ENCODE measurements at places on chromosomes 5 and 9.
A peak's percentile ranks its signal among the peaks of the same experiment; 100 is the strongest.

DNA sequence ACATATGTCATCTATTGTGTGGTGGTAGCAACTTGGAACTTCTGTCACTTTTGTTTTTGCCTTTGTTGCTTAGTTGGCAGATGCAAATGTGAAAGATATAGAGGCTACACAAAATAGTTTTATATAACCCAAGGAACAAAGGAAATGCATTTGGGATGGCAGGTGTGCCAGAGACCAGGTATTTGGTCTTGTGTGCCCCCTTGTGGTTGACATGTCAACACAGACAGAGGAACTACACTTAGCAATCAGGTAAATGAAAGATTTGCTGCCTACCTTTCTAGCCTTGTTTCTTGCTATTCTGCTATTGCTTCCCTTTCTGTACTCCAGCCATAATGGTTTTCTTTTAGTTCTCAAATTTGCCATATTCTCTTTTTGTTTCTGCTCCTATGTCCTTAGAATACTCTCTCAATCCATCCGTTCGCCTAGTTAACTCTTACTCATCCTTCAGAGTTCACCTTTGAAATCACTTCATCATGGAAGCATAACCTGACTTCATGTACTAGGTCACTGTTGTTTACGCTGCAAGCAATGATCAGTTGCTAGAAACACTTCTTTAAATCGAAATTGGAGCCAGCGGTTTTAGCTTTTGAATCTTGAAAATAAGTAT, 119.5 kb downstream of the TRPM3 start:
- DNase-seq, result no peak

- no peak for DNase-seq
Measured at GRCh38 chr5:111551569-111552275, 39.4 kb upstream of the STARD4 start.

GRCh38 chr5:174799121-174799520, 74.7 kb downstream of the MSX2 start:
- DNase-seq, result no peak

DNA sequence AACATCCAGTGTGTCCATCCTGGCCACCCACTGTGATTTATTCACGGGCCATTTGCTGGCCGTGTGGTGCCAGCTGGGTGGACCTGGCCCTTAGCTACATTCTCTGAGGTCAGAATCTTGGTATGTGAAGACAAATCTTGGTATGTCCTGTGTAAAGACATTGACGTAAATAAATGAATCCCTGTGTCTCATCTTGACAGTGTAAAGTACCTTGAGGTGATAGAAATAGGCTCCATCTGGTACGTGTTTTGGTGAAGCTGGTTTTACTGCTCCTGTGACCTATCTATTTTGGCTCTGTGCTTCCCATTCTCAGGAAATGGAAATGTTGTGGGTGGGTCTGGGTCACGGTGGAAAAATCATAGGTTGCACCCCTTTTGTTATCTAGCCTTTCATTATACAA, 245.4 kb upstream of the ANKH start:
- DNase-seq, result no peak

GRCh38 chr9:125513303-125513667, 193.7 kb downstream of the MAPKAP1 start:
- no peak for DNase-seq

DNA sequence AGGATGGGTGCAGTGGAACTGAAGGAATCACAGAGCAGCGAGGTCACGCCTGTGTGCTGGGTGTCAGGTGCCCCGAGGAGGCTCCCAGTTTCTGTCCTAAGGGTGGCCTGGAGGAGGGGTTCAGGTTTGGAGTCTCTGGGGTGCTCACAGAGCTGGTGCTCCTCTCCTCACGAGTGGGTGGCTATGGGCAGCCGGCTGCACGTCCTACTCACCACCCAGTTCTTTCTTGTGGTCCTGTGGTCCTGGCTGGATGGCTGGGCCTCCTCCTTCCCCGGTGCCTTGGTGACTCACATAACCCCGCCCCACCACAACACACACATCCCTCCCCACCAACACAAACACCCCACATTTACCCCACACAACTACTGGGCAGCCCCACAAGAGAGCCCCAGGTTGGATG, 9.9 kb upstream of the PTGS1 start:
- DNase-seq, result no peak

DNA sequence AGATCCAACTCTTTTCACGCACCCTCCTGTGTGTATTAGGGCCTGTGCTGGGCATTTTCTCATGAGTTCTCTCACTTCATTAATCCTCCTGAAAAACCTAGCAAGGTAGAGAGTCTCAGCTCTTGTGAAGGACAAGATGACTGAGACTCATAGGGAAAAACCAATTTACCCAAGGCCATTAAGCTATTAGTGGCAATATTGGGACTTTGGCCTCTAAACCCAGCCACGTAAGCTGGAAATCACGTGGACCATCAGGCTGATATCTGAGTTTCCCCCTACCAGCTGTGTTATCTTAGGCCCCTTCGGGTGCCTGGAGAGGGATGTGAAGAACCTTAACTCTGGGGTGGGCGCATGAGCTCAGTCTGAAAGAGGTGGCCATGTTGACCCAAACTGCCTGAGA, 80.7 kb downstream of the ANKH start:
- no peak for DNase-seq

DNA sequence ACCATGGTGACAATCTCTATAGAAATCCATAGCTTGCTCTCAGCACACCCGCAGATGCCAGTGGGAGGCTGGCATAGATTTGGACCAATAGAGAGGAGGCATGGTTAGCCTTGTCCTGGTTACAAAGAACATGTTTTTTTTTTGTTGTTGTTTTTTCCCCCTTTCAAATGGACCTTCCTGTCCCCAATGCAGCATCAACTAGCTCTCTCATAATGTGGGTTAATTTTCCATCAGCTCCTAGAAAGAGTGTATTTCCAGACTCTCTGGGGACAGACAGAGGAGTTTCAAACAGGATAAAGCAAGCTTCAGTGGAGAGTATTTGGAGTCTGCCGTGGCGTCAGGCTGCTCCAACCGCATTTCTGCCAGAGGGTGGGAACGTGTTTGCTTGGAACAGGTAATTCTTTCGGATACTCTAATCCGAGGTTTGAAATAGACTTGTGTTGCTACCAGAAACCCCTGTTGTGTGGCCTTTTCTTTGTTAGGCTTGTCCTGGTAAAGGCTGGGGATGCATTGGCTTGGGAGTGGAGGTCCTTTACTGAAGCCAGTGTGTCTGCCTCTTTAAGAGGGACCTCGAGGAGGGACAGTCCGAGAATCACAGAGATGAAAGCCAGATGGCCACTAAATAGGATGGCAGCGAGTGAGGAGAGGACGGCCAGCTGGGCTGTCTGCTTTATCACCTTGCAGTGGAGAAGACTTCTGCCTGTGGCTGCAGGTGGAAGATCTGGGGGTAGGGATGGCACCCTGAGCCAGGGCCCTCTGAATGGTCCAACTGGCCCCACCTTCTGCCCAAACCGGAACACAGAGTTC, 130.5 kb upstream of the CPEB4 start:
- DNase-seq, result no peak

DNA sequence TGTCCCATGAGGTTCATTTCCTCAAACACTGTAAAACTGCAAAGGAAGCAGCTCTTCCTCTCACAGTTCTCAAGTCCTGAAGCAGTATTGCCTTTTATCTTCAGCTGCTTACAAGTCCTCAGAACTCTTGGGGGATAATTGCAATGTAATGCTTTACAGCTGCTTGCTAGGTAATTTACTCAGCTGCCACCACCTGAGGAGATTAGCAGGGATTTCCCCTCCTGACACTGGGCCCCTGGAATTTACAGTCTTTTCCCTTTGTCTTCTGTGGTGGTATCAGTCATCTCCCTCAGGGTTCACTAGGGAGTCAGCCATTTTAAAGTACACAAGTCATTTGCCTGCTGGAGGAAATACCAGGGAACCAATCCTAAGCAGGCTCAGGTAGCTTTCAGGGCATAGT, 754.3 kb upstream of the GRAMD2B start:
- no peak for DNase-seq

- DNase-seq, result peak; percentile 36
Measured at GRCh38 chr5:80686757-80687156, 32.0 kb upstream of the DHFR start.

- no peak for DNase-seq
Measured at GRCh38 chr9:109253637-109254284, 67.1 kb downstream of the EPB41L4B start.

DNA sequence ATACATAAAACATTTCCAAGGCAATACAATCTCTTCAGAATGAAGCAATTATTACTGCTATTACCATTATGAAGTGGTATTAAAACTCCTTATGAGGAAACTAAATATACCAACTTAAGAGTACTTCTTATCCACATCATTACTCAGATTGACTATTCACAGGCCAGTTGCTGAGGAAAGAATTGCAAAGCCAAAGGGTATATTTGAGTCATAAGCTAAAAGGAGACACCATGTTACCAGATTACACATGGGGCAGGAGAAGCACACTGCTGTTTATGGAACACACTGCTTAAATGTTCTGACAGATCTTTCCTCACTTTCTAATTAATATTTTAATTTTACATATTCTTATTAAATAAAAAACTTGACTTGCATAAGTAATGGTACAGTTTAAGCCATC, 1726.4 kb upstream of the NUDT12 start:
- no peak for DNase-seq

- no peak for DNase-seq
Measured at GRCh38 chr9:94805051-94805489, 78.6 kb downstream of the AOPEP start.

DNA sequence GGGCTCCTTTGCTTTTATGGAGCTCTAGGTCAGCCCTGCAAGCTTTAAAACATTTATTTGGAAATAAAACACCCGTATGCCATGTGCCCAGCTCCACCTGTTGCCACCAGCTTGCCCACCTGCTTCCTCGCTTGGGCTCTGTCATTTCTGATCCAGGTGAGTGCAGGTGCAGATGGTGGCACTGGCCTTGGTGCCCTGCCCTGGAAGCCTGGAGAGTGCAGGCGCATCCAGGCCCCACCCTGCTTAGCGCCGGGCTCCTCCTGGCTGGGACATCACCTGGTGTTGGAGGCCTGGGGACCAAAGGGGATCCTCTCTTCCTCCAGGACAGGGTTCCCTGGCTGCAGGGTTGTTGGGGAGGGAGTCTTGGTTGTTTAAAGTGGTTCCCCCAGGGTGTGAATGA, 35.8 kb downstream of the WNK2 start:
- no peak for DNase-seq

DNA sequence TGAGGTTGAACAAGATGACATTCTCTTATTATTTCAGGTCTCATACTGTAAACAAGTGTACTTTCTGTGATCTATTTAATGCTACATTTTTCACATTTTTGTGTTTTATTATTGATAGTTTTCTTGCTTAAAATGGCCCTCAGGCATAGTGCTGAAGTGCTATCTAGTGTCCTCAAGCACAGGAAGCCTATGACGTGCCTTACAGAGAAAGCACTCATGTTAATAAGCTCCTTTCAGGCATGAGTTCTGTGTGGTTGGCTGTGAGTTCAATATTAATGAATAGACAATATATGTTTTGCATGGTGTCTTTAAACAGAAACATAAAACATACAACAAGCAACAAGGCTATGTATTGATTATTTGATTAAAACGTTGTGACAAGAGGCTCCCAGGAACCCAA, 450.1 kb downstream of the PLK2 start:
- DNase-seq, result no peak

GRCh38 chr9:125147401-125147951, 4.1 kb upstream of the SCAI start:
- DNase-seq, result no peak

GRCh38 chr5:75848077-75848476, 130.8 kb upstream of the POC5 start:
- no peak for DNase-seq

DNA sequence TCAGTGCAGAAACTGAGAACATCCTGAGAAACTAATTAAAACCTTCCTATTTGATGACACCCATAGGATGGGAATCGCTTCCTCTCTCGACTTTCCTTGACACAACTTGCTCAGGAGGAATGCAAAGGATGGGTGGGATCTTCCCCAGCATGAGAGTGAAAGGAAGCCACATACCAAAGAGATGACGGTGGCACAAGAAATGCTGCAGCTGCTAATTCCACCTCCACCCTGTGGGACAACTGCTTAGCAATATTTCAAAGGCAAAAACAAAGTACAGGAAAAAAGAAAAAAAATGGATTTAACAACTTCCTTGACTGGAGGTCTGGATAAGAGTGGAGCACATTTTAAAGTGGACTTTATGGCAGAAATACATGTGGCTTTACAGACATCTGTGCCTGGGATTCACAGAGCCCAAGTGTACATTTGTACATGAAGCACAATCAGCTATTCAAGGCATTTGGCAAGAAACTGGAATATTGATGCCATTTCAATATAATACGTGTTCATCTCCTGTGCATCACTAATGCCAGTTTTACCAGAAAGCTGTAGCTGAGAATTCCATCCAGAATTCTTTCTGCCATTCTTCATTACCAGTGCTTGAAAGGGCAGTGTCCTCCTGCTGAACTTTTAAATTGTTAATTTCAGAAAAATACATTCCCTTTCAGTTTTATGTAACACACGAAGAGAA, 359.2 kb upstream of the ACTBL2 start:
- no peak for DNase-seq

DNA sequence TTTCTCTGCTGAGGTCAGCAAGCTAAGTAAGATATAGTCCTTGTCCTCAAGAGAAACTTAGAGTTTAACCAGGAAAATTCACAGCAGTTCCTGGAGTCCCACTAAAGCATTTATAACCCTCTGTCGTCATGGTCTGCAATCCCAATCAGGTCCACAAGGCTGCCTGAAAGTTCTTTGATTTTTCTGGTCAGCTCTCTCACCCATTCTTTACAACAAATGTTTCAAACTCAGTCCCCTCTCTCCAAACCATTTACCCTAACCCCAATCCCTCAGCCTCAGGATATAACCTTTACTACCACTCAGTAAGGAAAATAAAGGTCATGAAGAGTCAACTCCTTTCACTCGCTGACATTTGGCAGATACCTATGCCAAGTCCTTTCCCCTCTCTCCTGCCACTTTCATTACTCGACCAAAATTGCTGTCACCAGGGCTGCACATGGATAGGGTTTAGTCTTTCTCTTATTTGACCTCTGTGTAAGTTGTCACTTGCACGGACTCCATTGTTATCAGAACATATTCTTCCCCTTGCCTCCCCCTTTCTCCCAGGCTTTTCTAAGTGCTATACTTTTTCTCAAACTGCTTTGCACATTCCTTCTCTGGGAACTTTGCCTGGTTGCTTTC, 936.6 kb downstream of the NR2F1-AS1 start:
- no peak for DNase-seq

- DNase-seq, result no peak
Measured at GRCh38 chr5:152864991-152865390, 459.9 kb upstream of the NMUR2 start.

GRCh38 chr5:126461838-126462237, 38.6 kb downstream of the GRAMD2B start:
- no peak for DNase-seq

GRCh38 chr9:136665704-136666371, 3.1 kb downstream of the EGFL7 start:
- DNase-seq, result no peak

All from AML-193 (cell line).